ENCODE measurements at places on chromosomes 1 and 21. TPM values are rescaled to one million over a fixed set of nuclear protein-coding genes. Genes with fewer than 3 reads are reported as not detected.

DNA sequence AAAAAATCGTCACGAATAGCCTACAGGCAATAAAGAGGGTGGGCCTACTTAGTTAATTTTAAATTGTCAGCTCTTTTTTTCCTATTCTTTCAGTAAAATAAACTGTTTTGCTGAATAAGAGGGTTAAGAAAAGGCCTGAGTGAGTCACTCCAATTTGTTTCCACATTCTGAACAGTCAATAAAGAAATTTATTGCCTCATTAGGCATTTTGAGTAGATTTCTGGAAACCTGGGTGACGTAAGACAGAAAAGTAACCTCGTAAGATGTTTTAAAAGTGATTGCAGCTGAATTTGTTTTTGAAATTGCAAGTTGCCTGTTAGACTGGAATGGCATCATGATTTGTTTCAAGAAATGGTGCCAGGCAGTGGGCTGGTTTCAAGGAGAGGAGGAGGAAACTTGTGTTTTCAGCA lies 439.3 kb downstream of the USP25 start:
- peak; percentile 55 for DNase-seq
- H3K4me1 ChIP-seq = peaks cover 10% of the 10 kb centered on the region
- no peaks in the 10 kb centered on the region for H3K36me3 ChIP-seq
- H3K27me3 ChIP-seq = no peaks in the 10 kb centered on the region
- peak overlapping the region; percentile 20 for H3K4me3 ChIP-seq

GRCh38 chr1:45518910-45519309 lies 2.8 kb downstream of the PRDX1 start:
- peaks cover 25% of the 10 kb centered on the region for H3K4me1 ChIP-seq
- no peak overlapping the region for H3K27ac ChIP-seq
- peaks cover 41% of the 10 kb centered on the region for H3K36me3 ChIP-seq
- DNase-seq = no peak
- peak overlapping the region; percentile 98 for H3K4me3 ChIP-seq
- H3K27me3 ChIP-seq = no peaks in the 10 kb centered on the region

Gene TNFRSF18
- 0.18 TPM for polyA plus RNA-seq

DNA sequence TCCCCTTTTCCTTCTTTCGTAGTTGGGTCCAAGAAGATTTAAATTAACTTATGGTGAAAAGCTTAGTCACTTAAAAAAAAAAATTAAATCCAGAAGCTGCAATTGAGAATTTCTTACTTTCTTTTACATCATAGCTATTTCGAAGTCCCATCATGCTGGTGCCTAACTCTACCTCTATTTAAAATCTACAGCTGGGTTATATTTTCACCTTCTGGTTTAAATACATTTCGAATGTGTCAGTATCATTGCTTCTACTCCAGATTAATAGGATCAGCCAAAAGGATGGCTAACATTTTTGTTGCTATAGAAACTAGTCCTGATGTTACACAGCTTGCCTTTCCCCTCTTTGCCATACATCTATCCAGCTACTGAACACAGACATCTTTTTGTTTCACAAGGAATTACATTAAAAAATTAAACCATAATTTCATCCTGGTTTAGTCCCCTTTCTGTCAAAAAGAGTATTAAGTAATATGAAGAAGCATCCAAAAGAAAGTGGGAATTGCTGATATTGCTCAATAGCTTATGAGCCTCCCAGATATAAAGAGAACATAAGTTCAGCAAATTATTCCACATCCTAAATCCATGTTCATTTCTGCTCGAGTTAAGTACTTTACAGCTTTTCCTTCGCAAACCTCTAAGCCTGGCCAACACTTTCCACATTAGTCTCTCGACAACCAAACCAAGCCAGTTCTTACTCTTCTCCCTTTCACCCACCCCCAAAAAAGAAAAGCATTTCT lies 396.7 kb upstream of the DAB1 start:
- H3K27ac ChIP-seq = no peak overlapping the region
- DNase-seq = no peak
- H3K27me3 ChIP-seq = no peaks in the 10 kb centered on the region
- H3K4me3 ChIP-seq = no peak overlapping the region

Gene NUAK2
- 3.8 TPM for polyA plus RNA-seq

GRCh38 chr1:212678456-212679410 lies 20.9 kb downstream of the BATF3 start:
- no peaks in the 10 kb centered on the region for H3K4me1 ChIP-seq
- no peak overlapping the region for H3K4me3 ChIP-seq
- no peaks in the 10 kb centered on the region for H3K27me3 ChIP-seq

DNA sequence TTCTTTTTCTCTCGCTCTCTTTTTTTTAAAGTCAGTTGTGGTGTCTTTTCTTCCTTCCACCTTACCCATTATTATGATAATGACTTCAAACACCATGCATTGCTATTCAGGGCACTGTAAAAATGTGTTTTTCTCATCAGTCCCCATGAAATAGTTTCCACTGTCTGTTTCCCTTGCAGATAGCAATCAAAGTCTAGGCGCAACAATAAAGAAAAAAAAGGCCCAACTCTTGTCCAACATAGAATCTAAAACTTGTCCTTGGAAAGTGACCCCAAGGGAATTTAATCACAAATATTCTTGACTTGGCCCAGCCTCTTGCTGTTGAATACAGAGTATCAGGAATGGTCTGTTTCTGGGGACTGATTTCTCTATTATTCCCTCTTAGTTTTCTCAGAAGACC lies 382.5 kb downstream of the PLPP3 start:
- no peak overlapping the region for H3K4me3 ChIP-seq
- H3K4me1 ChIP-seq = peaks cover 35% of the 10 kb centered on the region
- no peaks in the 10 kb centered on the region for H3K27me3 ChIP-seq
- no peak overlapping the region for H3K27ac ChIP-seq

Gene ECM1
- 291 TPM for polyA plus RNA-seq

Gene IPP
- polyA plus RNA-seq = 19.3 TPM

Gene F13B
- polyA plus RNA-seq = not detected

- H3K4me3 ChIP-seq = no peak overlapping the region
- no peak overlapping the region for H3K27ac ChIP-seq
- peak; percentile 62 for DNase-seq
- H3K4me1 ChIP-seq = no peaks in the 10 kb centered on the region
- peaks cover 15% of the 10 kb centered on the region for H3K36me3 ChIP-seq
Observed at GRCh38 chr1:25486602-25487001, 55.9 kb downstream of the MACO1 start.

DNA sequence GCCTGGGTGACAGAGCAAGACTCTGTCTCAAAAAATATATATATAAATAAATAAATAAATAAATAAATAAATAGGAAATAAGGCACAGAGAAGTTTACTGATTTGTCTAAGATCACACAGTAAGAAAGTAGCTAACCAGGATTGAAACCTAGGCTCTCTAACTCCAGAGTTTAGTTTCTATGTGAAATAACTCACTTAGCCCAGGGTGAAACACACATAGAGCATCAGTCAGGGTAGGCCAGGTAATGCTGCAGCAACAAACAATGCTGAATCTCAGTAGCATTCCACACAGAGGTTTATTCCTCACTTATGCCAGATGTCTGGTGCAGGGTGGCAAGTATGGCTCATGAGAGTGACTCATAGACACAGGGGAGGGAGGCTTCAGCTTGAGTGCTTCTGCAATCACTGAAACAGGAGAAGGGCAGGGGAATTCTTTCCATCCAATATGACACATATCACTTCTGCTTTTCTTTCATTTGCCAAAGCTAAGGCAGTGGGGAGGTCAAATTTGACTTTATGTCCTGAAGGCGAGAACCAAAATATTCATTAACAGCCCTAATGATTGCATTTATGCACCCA lies 37.1 kb upstream of the KANK4 start:
- 0 out of 2 replicates have a peak, but pooled peaks cover 4% of the 10 kb centered on the region for H3K4me1 ChIP-seq
- H3K27me3 ChIP-seq = no peaks in the 10 kb centered on the region

DNA sequence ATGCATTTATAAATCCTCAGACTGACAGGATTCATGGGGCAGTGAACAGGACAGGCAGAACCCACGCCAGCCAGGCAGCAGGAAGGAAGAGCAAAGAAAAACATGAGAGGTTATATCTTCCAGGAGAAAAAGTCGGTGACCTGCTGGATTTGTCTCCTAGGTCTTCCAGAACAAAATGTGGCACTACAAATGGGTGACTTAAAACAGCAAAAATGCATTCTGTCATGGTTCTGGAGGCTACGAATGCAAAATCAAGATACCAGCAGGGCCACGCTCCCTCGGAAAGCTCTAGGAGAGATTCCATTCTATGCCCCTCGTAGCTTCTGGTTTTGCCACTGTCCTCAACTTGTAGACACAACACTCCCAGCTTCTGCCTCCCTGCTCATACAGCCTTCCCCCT lies 63.4 kb downstream of the PSMG1 start:
- no peak for DNase-seq
- H3K27me3 ChIP-seq = no peaks in the 10 kb centered on the region
- H3K36me3 ChIP-seq = no peaks in the 10 kb centered on the region
- H3K4me3 ChIP-seq = no peak overlapping the region
- peaks cover 6% of the 10 kb centered on the region for H3K4me1 ChIP-seq

Gene BCAN
- not detected for polyA plus RNA-seq

Gene OLFML3
- 149 TPM for polyA plus RNA-seq

DNA sequence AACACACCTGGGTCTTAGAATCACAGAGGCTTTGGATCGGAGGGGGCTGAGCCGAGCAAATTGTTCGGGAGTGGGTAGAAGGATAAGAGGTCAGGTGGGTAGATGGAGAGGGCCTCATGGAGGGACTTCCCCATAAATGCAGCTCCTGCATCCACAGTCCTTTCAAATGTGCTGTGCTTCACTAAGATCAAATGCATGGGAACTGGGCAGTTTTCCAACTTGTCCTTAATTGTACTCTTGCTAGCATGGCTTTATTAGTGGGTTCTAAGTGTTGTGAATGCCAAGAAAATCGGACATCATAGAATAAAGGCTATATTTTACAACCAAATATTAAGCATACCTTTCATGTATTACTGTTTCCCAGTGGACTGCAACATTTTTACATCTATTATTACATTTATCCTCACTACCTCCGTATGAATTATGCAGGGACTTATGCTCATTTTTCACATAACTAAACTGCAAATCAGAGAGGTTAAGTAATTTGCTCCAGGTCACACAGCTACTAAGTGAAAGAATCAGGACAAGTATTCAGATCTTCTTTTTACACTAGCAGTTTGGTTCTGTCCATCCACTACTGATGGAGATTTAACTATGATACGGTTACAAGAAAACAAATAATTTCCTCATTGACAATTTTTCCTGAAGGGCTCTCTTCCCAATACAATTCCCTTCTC lies 174.5 kb upstream of the RUNX1 start:
- H3K27me3 ChIP-seq = no peaks in the 10 kb centered on the region
- DNase-seq = no peak
- H3K36me3 ChIP-seq = no peaks in the 10 kb centered on the region
- no peak overlapping the region for H3K27ac ChIP-seq
- no peak overlapping the region for H3K4me3 ChIP-seq

- H3K4me1 ChIP-seq = peaks cover 6% of the 10 kb centered on the region
- H3K4me3 ChIP-seq = no peak overlapping the region
- H3K27ac ChIP-seq = no peak overlapping the region
- no peak for DNase-seq
- H3K36me3 ChIP-seq = 0 out of 2 replicates have a peak, but pooled peaks cover 8% of the 10 kb centered on the region
- H3K27me3 ChIP-seq = no peaks in the 10 kb centered on the region
Observed at GRCh38 chr1:55179177-55179835, 35.9 kb downstream of the USP24 start.

- H3K4me1 ChIP-seq = no peaks in the 10 kb centered on the region
- H3K27me3 ChIP-seq = no peaks in the 10 kb centered on the region
- peak; percentile 22 for DNase-seq
- no peaks in the 10 kb centered on the region for H3K36me3 ChIP-seq
Observed at GRCh38 chr1:172778456-172779455, 119.9 kb downstream of the FASLG start.
